ENCODE measurements at places on chromosomes 5 and 9.

DNA sequence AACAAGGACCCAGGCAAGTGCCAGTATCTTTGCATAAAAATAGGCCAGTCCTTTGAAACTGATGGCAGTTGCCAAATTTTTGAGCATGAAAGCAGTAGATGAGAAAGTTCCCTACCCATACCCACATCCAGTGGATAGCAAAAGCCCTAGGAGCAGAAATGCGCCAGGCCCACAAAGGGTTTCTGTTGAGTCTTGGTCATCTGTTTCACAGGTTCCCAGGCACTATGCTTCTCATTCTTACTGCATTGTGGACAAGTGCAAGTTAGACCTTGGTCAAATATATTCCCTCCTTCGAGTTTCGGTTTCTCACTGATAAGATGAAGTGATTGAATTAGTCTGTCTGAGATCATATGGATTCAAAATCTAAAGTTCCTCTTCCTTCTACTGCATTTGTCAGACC lies 152.3 kb downstream of the NR3C1 start:
- DNase-seq, result no peak

DNA sequence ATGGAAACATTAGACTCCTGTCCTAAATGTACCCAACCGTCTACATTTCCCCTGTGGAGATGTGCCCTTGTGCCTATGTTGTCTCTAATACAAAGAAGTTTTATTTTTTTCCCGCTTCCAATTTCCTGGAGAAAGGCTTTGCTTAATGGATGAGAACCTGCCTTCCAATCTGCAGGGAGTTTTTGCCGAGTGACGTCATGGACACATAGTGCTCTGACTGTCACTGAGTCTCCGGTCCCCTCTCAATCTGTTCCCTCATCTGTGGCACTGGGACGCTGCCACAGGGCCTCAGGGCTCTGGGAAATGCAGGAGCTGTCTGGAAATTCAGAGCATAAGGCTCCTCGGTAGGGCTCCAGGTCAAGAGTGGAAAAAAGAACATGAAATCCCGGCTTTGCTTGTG lies 144.8 kb downstream of the PDZD2 start:
- DNase-seq, result no peak

- no peak for DNase-seq
Observed at GRCh38 chr5:58360794-58361193, 99.1 kb downstream of the PLK2 start.

DNA sequence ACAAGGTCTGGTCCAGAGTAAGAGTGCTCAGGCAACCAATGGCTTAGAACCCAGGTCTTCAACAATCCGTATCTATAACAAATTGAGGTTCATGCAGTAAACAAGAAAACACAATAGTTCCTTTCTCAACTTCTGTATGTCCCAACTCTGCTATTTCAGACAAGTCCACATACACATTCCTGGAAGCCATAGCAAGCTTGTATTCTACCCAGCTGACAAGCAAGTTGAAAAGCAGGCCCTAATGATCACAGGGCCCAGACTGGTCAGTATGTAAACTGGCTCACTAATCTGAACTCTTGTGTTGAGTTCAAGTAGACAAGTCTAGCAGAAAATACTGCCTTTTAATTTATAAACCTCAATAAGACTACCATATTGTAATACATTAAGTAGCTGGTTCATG lies 26.9 kb downstream of the FNIP1 start:
- DNase-seq, result no peak

GRCh38 chr5:76610196-76610595 lies 13.0 kb downstream of the F2RL2 start:
- no peak for DNase-seq

GRCh38 chr5:126129431-126129830 lies 293.8 kb upstream of the GRAMD2B start:
- no peak for DNase-seq

DNA sequence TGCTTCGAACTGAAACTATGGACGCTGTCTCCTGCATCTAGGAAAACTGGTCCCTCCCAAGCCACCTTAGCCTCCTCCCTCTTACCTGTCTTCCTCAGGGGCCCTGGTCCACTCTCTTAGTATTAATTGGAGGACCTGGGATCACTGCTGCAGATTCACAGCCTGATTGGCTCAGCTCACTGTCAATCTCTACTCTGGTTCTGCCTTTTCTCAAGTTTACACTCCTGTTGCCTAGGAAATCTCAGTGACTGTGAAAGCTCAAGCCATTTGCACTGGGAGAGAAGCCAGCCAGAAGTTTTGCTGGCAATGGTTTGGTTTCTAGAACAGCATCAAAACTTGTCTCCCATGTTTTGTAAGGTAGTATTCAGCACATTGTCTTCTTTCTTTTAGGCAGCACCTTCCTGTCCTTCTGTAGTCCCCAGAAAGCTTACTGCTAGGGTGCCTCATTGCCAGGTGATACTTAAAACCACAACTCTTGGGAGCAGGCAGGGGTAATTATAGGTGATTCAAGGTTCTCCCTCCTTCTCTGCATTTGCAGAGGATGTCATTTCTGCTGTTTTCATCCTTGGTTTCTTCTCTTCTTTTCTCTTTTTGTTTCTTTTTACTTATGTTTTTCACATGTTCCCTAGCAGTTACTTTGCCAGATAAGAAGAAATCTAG lies at the start of gene CAPSL:
TSS of gene CAPSL (minus strand) at position 55 of the 660 bp plus-strand sequence. CDS start 17,502 bp downstream, outside the sequence.
- no peak for DNase-seq

DNA sequence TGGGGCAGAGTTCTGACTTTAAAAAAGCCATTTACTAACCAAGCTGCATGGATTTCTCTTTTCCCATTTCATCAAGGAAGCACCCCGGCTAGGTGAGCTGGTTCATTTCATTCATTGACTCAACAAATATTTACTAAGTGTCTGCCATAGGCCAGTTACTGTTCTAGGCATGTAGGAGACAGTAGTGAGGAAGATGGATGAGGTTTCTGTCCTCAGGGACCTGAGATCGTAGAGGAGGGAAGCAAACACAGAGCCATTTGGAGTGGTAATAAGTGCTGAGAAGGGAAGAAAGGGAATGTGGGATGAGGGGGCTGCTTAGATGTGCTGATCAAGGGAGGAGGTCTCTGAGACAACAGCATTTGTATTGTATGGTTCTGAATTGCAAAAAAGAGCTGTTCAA lies 120.4 kb downstream of the C9orf152 start:
- no peak for DNase-seq

- DNase-seq, result no peak
Observed at GRCh38 chr9:23587433-23587832, 238.6 kb downstream of the ELAVL2 start.

DNA sequence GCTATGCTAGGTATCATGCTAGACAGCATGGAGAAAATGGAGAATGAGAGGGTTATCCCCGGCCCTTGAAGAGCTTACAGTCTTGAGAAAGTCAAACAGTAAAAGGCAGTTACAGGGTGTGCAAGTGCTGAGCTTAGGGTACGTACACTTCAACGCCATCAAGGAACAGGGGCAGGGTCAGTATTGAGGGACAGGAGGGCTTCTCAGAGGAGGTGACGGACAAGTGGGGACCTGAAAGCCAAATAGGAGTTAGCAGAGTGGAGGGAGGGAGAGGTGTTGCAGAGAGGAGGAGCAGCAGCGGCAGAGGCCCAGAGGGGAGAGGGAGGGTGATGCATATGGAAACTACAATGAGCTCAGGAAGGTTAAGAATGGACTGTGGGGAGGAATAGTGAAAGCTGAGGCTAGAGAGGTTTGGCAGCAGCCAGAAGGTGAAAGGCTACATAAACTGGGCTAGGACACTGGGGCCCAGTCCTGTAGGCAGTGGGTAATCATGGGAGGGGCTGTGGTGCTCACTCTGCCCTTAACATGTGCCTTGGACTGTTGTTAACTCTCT lies 88.0 kb downstream of the NRG2 start:
- no peak for DNase-seq

DNA sequence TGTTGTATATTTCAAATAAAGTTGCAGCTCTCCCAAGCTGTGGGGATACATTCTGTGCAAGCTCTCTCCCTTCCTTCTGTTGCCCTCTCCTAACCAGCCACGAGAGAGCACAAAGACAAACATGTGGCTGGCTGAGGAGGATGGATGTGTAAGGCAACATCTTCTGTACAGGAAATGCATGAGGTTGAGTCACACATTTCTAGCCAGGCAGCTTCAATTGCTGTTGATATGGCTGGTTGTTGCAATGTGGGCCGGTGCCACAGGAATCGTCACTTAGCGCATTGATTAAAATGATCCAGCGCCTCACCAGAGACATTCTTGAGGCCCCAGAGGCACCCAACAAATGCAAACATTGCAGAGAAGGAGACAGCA lies 207.1 kb downstream of the ICE1 start:
- no peak for DNase-seq

- DNase-seq, result no peak
Observed at GRCh38 chr5:3190930-3191329, 404.7 kb upstream of the IRX1 start.

DNA sequence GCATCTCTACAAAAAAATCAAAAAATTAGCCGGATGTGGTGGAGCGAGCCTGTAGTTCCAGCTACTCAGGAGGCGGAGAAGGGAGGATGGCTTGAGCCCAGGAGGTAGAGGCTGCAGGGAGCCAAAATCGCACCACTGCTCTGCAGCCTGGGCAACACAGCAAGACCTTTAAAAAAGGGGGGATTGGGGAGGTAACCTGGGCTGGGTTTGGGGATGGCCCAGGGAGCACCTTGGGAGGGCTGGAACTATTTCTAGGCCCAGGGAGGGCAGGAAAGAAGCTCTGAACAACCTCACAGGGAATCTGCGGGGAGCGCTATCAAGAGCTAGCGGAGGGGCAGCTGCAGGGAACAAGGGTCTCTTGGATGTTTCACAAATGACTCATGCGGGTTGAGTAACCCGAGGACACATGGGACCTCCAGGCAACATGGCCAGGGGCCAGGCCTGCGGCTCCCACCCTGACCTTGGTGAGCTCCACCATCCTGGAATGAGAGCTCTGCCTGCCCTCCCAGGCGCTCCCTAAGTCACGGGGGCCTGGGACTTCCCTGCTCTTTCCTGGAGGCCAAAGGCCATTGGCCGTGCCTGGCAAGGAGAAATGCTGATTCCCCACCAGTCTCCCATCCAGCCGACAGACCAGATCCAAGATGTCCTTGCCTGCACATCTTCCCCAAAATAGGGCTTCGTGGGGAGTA lies 23.4 kb downstream of the SARDH start:
- no peak for DNase-seq

DNA sequence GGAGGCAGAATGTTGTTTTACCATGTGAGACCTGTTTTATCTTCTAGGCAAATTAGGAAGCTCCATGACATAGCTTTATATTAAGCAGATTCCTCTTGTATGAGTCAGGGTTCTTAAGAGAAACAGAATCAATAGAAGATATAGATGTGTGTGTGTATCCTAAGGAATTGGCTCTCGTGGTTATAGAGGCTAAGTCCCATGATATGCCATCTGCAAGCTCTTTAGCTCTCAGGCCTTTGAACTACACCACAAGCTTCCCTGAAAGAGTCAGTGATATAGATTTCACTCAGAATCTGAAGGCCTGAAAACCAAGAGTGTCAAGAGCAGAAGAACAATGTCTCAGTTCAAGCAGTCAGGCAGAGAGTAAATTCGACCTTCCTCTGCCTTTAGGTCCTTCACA lies 365.8 kb upstream of the ZNF608 start:
- DNase-seq, result no peak

DNA sequence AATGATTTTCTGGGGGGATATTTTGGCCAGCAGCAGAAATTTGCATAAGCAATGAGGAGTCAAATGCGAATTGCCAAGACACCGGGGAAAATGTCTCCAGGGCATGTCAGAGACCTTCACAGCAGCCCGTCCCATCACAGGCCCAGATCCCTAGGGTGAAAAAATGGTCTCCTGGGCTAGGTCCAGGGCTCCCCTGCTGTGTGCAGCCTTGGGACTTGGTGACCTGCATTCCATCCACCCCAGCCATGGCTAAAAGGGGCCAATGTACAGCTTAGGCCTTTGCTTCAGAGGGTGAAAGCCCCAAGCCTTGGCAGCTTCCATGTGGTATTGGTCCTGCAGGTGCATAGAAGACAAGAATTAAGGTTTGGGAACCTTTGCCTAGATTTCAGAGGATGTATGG lies 534.5 kb upstream of the MEF2C start:
- DNase-seq, result no peak
